Bronchus fibroblast of lung (primary cell): ENCODE measurements at places on chromosomes 13 and 19. TPM values are rescaled to one million over a fixed set of nuclear protein-coding genes. Genes with fewer than 3 reads are reported as not detected.

NCR1 gene
- not detected in 2 replicates for total RNA-seq

TNFSF9 gene
- 0.67 and 0.74 TPM in 2 replicates for total RNA-seq

GARIN5A gene
- 0.84 and 1.3 TPM in 2 replicates for total RNA-seq

TMEM150B gene
- not detected in 2 replicates for total RNA-seq

ASPDH gene
- not detected in 2 replicates for total RNA-seq

FGF9 gene
- total RNA-seq, result not detected in 2 replicates

PRODH2 gene
- not detected in 2 replicates for total RNA-seq

C19orf85 gene
- not detected in 2 replicates for total RNA-seq

CEACAM16 gene
- not detected in 2 replicates for total RNA-seq

EXOC3L2 gene
- total RNA-seq, result not detected in 2 replicates

GAPDHS gene
- total RNA-seq, result not detected in 2 replicates

U2AF2 gene
- total RNA-seq, result 197 and 225 TPM in 2 replicates

SLC25A41 gene
- not detected in 2 replicates for total RNA-seq

CEACAM3 gene
- total RNA-seq, result not detected in 2 replicates

CKM gene
- total RNA-seq, result 0.15 and 0.17 TPM in 2 replicates

COL5A3 gene
- 0.34 and 0.59 TPM in 2 replicates for total RNA-seq

CACNG7 gene
- total RNA-seq, result 0.17 and 0.74 TPM in 2 replicates

ZMYM2 gene
- 11.7 and 17.1 TPM in 2 replicates for total RNA-seq

TUBB4A gene
- not detected in 2 replicates for total RNA-seq

GPC5 gene
- total RNA-seq, result 0.15 and 0.50 TPM in 2 replicates

OXGR1 gene
- not detected in 2 replicates for total RNA-seq
